ENCODE measurements at places on chromosomes 6 and 20.

DNA sequence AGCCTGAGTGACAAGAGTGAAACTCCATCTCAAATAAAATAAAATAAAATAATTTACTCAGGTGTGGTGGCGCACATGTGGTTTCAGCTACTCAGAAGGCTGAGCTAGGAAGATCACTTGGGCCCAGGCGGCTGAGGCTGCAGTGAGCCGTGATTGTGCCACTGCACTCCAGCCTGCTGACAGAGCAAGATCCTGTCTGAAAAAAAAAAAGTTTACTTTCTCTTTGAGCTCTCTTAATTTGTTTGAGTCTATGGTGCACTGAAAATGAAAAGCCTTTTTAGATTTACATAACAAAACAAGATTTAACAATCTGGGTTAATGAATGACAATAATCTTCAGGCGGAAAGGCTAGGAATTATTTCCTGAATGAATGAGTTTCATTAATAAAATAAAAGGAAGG lies 23.3 kb upstream of the NHSL1 start:
- peak; percentile 10 for DNase-seq

DNA sequence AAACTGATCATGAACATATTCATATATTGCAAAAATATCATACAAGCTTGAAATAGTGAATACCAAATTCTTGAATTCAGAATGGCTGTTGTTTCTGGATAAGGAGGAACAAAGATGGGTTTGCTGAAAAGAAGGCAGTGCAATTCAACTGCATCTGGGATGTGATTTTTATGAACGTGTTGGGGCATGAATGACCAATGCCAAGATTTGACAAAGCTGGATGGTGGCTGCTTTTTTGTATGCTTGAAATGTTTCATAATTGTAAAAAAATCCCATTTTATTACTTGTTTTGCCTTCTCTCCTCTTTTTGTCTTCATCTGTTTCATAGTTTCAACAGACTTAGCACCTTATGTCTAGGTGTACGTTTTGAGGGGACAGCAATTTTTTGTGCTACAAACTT lies 36.8 kb upstream of the BCAS1 start:
- DNase-seq, result no peak

- DNase-seq, result peak; percentile 32
Measured at GRCh38 chr6:6683969-6684833, 95.7 kb downstream of the LY86 start.

DNA sequence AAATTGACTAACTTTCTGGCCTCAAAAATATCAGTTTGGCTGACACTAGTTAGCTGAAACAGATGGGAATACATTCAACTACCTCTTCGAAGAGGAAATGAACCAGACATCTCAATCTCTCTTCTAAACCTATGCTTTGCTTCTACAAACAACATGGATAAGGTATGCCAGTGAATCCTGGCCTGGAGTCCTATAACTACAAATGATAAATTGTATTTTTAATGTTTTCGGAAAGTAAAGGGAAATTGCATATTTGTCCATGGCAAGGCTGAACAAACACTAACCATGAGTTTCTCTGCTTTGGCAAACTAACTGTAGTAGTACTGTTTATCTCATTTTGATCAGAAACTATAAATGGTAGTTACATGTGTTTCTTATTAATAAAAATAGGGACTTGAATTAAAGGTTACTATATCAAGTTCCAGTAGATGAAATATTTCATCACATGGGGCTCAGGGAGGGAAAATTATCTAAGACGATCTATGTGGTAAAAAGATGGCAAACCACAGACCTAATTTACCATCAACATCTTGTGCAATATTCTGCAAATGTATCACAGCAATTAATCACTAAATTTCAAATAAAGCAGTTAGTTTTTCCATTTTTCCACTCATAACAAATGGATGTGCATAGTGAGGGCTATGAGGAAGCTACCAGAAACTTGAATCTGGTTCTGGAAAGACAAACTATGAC lies 76.8 kb downstream of the COL12A1 start:
- DNase-seq, result no peak

- DNase-seq, result no peak
Measured at GRCh38 chr6:112911959-112912358, 564.8 kb downstream of the RFPL4B start.

GRCh38 chr6:18603361-18603760 lies 216.2 kb downstream of the RNF144B start:
- no peak for DNase-seq

DNA sequence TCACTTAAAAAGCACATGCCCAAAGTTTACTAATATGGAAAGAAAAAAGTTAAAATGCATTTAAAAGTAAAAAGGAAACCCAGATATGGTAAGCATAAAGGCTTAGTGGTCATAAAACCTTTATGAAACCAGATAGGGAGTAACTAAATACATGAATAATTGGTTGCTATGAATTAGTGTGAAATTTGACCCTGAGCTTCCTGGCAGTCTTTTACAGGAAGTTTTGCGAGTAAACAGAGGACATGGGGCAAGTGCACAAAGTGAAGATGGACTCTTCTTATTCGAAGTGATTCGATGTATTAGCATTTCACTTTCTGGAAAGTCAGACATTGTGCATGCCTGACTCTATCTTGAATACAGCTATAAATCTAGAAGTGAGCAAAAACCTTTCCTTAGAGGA lies 90.9 kb upstream of the MLIP start:
- no peak for DNase-seq

GRCh38 chr6:6696867-6697531 lies 108.5 kb downstream of the LY86 start:
- peak; percentile 93 for DNase-seq

GRCh38 chr6:4472969-4473642 lies 303.1 kb upstream of the CDYL start:
- no peak for DNase-seq

DNA sequence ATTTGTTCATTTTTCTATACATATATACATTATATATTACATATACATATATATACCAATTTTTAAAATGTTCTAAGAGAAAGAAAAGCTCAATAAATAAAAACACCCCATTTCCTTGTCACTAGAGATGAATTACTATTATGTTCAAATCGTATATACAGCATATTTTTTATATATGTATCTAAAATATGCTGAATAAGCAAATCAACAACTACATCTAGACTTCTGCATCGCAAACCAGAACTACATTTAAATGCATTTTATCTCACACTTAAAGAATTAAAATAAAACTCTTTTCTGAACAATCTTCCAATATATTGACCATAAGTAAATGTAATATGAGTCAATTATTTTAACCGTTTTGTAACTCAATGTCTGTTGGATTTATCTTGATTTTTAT lies 133.9 kb downstream of the LAMA2 start:
- no peak for DNase-seq

- no peak for DNase-seq
Measured at GRCh38 chr6:67640484-67640883, 994.6 kb upstream of the ADGRB3 start.

GRCh38 chr6:20630617-20631548 lies 96.6 kb downstream of the CDKAL1 start:
- no peak for DNase-seq

DNA sequence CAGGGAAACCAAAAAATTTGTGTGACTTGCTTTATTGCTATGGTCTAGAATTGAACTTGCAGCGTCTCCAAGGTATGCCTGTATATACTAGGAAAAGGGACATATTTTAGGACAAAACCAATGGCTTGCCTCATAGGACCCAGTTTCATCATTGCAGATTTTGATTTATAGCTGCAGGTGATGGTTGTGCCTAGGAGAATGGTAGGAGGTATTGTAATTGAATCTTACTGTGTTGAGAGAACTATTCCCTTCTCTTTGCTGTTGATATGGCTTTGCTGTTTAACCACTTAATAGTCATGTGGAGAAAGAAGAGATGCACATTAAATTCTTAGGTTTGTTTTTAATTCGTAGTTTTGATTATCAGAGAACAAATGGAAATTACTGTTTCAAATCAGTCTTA lies 16.4 kb downstream of the DSTN start:
- no peak for DNase-seq

DNA sequence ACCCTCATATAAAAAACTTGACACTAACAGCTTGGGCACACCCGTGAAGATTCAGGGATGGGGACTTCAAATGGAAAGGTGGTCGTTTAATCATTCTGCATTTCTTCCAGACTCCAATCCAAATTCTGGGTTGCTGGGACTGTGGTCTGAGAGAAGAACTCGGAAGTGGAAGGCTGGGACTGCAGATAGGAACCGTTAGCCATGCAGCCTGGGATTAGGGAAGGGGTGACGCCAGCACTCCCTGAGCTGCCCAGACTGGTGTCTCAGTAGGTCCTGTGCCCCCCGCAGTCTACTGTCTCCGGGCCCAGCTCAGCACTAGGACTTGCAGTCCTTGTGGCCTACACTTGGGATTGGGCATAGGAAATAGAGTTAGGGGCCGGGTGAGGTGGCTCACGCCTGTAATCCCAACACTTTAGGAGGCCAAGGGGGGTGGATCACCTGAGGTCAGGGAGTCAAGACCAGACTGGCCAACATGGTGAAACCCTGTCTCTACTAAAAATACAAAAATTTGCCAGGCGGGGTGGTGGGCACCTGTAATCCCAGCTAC lies 511 bp upstream of the CLIC1 start:
- peak; percentile 47 for DNase-seq

DNA sequence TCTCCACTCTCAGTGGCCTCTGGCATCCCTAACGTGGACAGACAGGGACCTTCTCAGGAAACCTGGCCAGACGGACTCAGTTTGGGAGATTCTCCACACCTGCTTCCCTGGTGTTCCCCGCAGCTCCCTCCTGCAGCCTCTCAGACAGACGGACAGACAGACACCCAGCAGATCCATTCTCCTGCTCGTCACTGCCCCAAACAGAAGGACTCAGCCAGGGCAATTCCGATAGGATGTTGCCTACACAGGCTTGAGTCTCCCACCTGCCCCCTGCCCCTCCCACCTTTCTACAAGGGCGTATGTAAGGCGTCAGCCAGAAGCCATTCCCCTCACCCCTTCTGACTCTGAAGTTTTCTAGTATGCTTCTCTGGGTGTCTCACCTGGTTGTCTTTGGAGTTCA lies 428 bp downstream of the CCM2L start:
- no peak for DNase-seq

DNA sequence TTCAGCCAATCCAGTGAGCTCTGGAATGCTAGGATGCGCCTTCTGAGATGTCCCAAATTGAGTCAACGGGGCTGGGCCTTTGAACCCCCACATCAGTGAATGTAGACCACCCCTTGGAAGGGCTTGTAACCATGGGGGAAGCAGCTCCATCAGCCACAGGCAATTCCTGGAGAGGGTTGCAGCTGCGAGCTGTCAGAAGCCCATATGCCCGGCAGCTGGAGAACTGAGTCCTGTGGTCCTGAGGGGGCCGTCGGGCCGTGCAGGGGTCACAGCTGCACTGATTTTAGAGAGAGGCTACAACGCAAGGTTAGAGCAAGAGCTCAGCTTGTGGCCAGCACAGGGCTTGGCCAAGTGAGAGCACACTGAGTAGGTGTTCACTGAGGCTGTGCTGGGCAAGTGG lies 121.3 kb downstream of the TOX2 start:
- DNase-seq, result no peak

GRCh38 chr20:57708694-57709673 lies 831 bp downstream of the PMEPA1 start:
- no peak for DNase-seq

DNA sequence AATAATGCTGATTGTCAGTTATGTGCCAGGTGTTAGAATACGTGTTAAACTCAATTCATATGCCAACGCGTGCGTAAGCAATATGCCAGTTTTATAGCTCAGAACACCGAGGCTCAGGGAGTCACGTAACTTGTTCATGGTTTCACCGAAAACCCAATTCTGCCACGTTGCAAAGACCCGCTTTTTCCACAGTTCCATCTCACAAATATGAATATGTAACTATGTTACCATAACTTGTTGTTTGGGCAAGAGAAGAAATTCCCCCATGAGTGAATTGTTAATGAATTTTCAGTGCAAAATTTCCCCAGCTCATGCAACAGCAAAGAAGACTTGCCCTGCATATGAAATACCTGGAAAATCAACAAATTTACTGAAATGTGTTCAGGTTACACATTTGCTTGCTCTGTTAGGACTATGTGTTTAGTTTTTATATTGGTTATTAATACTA lies 30.1 kb downstream of the SF3B5 start:
- no peak for DNase-seq

- DNase-seq, result no peak
Measured at GRCh38 chr6:164106345-164106769, 691.8 kb downstream of the QKI start.

- peak; percentile 26 for DNase-seq
Measured at GRCh38 chr6:139653111-139653510, 278.7 kb upstream of the CITED2 start.

DNA sequence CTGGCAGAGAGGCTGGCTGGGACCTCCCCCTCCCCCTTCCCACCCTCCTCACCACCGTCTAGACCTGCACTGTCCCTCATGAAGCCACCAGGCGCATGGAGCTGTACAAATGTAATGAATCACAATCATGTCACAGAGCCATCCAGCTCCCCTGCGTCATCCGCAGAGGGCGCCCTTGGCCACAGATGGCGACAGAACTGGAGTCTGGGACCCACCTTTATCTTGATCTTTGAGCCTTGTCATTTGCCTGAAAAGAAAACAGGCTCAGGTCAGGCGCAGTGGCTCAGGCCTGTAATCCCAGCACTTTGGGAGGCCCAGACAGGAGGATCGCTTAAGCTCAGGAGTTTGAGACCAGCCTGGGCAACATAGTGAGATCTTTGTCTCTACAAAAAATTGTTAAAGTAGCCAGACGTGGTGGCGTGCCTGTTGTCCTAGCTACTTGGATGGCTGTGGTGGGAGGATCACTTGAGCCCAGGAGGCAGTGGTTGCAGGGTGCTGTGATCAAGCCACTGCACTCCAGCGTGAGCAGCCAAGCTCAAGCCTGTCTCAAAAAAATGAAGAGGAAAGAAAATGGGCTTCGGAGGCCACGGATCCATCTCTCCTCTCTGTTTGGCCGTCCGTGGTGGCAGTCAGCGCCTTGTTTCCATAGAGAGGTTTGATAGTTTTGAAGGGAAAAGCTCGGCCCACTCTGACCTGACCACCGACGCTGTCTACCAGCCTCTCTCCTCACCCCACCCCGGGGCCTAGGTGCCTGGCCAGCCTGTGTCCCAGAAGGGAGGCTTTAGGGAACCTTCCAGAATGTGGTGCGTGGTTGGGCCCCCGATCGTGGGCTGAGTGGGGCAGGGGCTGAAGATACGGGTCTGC lies 6.2 kb downstream of the COL9A3 start:
- peak; percentile 68 for DNase-seq

GRCh38 chr6:70547313-70547712 lies 19.4 kb upstream of the SDHAF4 start:
- no peak for DNase-seq

- no peak for DNase-seq
Measured at GRCh38 chr6:151209071-151209831, 30.5 kb upstream of the AKAP12 start.

GRCh38 chr20:3661814-3662665 lies 1.2 kb downstream of the GFRA4 start:
- no peak for DNase-seq
